ENCODE measurements at places on chromosomes 5 and 9. TPM values are rescaled to one million over a fixed set of nuclear protein-coding genes. Genes with fewer than 3 reads are reported as not detected.

GRCh38 chr5:79663212-79663611 lies 26.4 kb upstream of the CMYA5 start:
- DNase-seq, result no peak

DNA sequence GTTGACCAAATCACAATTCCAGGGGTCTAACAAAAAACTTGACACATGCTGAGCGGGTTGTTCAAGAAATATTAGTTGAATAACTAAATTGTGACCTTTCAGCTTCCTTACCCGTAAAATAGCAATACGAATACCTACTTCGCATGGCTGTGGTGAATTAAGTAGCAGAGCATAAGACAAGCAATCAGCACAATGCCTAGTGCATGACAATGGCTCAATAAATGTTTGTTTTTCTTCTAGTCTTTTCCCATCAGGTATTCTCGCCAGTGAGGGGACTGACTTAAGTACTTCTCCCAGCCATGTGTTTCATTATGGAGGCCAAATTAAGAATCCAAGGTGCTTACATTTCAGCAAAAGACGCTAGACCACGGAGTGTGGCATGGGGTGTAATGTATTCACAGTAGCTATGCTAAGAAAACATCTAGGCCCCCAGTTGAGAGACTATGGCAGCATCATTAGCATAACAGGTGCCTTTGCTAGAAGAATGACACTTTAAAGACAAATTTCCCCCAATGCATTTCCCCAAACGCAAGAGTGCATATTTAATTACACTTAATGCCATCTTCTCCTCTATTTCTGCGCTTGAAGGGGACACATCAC lies 145.9 kb downstream of the ASTN2 start:
- DNase-seq, result no peak

DNA sequence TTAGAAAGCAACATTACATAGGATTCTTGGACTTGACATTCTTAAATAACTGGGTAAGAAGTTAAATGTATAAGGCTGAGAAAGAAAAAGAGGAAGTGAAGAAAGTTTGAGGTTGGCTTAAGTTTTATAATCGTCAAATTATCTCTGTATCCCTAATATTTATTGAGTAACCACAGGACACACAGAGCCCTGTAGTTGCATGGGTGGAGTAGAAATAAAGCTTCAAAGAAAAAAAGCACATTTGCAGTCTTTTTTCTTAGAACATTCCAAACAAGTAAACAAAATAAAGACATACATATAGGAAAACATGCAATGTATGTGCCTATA lies 137.0 kb downstream of the CCDC192 start:
- DNase-seq, result no peak

DNA sequence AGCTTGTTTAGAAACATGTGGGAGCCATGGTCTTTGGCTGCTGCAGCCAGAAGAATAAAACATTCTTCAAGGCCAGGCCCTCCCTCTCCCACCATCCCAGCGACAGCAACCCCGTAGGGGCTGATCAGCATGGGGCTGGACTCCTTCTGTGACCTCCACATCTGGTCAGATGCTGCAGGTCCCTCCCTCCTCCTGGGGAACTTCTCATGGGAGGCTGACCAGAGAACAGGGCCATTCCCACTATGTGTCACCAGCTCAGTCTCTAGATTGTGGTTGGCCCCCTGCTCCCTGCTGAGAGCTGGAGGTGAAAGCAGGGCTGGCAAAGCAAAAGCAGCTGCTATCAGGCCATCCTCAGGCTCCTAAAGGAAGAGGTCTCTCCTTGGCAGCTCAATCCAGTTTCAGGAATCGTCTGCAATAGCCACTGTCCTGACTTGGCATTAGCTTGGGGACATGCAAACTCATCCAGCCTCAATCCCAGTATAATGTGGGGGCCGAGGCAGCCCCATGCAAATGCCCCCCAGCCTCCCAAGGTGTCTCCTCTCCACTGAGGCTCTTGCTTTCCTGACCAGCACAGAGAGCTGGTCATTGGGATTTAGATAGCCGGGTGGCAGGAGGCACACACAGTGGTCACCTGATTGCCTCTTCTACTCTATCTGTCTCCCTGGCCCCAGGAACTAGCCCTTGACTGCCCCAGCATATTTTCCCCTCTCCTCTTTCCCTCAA lies 81.5 kb downstream of the NRG2 start:
- no peak for DNase-seq

- DNase-seq, result no peak
Measured at GRCh38 chr5:50593681-50594080, 72.8 kb upstream of the PARP8 start.

DNA sequence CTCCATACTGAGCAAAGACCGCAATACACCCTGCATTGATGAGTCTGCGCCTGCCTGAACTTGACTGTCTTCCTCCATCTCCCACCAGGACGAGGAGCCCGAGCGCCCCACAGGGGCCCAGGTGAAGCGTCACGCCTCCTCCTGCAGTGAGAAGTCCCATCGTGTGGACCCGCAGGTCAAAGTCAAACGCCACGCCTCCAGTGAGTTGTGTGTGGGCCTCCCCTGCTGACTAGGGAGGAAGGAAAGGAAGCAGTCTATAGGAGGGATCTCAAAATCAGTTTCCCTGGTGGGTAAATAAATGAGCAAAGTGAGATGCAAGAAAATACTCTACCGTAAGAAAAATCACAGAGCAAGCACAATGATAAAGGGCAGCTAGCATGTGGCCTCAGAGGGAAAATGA lies 22.8 kb upstream of the GRPEL2 start:
- DNase-seq, result peak; percentile 47

DNA sequence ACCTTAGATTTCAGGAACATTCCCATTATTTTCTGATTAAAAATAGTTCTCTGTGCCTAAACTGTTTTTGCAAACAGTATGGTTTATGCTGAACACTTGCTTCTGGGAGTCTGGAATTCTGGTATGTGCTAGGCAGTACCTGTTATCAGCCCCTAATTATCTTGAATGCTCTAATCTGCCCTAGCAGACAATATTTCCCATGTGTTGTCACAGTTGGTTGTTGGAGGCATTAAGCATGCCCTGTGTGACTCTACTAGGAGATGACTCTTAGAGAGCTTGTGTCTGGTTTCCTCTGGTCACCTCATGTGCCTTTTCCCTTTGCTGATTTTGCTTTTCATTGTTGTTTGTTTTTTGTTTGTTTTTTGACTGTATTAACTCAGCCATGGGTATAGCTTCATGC lies 36.6 kb downstream of the UHRF2 start:
- no peak for DNase-seq

- DNase-seq, result peak; percentile 85
Measured at GRCh38 chr5:135069016-135069770, 35.2 kb upstream of the PITX1 start.

DNA sequence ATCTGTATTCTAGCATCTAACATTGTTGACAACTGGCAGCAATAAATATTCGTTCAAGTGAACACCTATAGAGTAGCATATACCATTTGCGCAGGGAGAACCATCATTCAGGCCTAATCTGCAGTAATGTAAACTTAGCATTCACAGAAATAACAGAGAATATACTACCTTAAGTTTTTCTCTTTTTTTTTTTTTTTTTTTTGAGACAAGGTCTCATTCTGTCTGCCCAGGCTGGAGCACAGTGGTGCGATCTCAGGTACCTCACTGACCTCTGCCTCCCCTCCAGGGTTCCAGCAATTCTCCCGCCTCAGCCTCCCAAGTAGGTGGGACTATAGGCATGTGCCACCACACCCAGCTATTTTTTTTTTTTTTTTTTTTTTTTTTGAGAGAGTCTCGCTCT lies 12.1 kb downstream of the UBAP2 start:
- no peak for DNase-seq

KIF20A gene
- total RNA-seq, result 138 TPM

All from H7 (cell line).